ENCODE measurements at places on chromosomes 2 and 18. TPM values are rescaled to one million over a fixed set of nuclear protein-coding genes. Genes with fewer than 3 reads are reported as not detected.

DNA sequence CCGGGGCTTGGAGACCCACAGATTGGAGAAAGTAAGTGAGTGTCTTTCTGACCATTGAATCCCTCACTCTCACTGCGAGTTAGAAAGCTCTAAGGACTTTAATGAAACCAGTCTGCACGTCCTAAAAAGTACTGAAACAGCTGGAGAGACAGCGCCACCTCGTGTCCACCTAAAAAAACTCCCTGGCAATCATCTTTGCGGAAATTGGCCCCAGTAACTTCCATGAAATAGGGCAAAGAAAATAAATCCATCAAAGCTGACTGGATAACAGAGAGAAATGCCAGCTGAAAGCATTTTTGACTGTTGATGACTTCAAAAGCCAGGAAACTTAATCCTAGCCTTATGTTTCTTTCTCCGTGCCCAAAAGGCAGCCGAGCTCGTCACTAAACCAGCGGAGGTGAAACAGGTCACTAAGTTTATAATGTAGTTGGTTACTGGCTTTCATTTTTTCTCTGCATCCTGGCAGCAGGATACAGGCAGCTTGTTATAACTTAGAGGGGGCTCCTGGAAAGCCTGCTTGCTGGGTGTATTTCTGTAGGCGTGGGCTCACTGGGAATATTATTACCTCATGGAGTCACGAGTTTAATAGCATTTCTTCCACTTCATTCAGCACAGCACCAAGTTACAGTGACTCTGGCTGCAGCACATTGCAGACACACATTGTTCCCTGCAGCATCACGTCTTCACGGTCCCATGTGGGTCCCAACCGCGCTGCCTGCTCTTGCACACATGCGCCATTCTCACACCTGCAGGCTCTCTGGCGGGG, 266.5 kb downstream of the HRH4 start:
- DNase-seq = peak; percentile 77

DNA sequence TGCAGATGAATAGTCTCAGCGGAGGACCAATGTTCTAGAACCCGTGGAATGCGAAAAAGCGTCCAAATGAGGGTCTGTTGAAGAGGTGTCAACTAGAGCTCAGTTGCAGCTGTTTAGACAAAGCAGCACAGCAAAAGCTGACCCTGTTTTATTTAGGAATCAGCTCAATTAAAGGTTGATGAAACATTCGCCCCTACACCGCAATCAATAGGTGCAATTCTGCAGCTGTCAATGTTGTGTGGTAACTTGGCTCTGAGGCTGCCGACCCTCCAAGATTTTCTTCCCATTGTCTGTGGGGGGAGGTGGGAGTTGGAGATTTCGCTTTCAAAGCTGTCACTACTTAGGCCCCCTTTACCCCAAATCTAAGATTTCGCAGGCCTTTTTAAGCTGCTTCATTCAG, 330.0 kb downstream of the ETAA1 start:
- no peak for DNase-seq

DNA sequence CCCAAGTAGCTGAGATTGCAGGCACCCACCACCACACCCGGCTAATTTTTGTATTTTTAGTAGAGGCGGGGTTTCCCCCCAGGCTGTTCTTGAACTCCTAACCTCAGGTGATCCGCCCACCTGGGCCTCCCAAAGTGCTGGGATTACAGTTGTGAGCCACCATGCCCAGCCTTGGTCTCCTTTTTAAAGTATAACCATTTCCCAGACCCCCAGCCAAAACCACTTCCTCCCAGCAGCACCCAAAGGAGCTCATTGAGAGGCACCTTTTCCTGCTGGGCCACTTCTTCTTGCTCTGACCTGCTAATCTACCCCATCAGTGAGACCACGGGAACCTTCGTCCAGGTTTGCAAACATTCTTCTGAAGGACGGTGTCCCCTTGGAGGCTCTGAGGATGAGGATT, 69.9 kb downstream of the INPP5D start:
- DNase-seq = no peak

- DNase-seq = no peak
These were observed 53.9 kb downstream of the TMEM18 start for GRCh38 chr2:623130-623922.

DNA sequence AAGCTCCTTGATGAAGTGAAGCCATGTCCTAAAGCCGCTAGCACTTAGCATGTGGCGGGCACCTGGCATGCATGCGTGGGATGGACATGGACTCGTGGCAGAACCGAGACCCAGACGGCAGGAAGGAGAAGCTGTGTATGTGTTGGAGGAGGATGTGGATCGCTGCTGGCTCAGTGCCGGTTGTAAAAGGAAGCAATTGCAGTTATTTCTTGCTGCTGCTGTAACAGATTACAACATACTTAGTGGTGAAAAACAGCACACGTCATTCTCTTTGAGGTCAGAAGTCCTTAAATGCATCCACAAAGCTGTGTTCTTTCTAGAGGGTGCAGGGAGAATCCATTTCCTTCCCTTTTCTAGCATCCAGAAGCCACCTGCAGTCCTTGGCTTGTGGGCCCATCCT, 74.6 kb downstream of the AGAP1 start:
- no peak for DNase-seq

GRCh38 chr18:79367989-79368388, 27.7 kb upstream of the NFATC1 start:
- DNase-seq = no peak

GRCh38 chr2:207397917-207398655, 131.7 kb upstream of the CREB1 start:
- DNase-seq = no peak

GRCh38 chr18:44374966-44375365, 305.7 kb upstream of the SETBP1 start:
- no peak for DNase-seq

- DNase-seq = no peak
These were observed at the start of gene RFTN2 for GRCh38 chr2:197675246-197675645. Gene RFTN2, minus strand, starts transcription at chr2:197675587. Its CDS starts 129 bp downstream, at chr2:197675458.

DNA sequence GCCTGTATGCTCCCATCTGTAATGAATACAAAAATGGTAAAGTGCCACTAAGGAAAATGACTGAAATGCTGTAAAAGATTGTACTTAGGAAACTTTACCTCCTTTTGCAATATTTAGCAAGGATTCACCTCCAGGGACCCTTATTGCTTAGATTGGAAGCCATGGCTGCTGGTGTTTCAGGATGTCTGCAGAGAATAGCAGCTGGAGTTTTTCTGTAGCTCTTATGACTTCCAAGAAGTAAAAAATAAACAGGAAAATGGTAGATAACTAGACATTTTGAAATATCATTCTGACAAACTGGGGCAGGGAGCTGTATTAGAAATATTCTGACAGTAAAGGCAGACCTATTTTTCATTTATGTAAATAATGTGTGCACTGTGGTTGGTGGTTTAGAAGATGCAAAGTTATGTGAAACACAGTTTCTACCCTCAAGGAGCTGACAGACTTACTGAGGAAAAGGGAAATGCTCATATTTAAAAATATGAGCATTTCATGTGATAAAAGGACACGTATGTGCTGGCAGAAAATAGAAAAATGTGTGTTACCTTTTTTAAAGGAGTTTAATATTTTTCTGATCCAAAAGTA, 224.9 kb upstream of the BOD1L2 start:
- no peak for DNase-seq

DNA sequence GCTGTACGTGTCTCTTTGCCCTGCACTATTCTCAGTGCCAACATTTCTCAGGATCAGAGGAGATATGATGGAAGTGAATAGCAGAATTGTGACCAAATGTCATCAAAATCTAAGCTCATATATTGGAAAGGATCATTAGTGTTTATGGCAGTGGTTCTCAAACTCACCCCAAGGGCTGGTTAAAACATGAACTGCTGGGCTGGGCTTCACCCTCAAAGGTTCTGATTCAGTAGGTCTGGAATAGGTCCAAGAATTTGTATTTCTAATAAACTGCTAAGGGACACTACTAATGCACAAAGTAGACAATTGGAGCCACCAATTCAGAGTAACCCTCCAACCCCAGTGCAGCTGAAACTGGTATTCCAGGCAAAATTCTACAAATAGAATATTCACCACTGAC, 317.9 kb upstream of the UBE2E3 start:
- DNase-seq = no peak

- DNase-seq = no peak
These were observed 10.1 kb upstream of the ID2 start for GRCh38 chr2:8671802-8672201.

DNA sequence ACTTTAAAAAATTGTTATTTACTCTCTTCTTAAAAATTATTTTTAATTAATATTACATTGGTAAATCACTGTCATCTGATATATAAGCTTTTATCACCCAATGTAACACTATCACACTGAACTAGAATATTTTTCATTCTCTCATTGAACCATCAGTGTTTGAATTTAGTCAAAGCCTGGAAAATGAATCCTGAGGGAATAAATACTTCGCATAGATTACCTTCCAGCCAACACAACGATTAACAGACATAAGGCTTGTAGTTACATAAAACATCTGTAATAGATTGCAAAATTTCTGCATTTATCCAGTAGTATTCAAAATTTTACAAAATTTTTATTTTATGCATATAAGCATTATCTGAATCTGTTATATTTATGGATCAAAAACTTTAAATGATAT, 314.9 kb downstream of the ERBB4 start:
- DNase-seq = no peak

GRCh38 chr2:207663870-207664545, 38.8 kb upstream of the METTL21A start:
- no peak for DNase-seq

GRCh38 chr2:111100765-111101162, 19.9 kb upstream of the BCL2L11 start:
- DNase-seq = no peak

The TUBA4B gene
- not detected for total RNA-seq

The LYG1 gene
- total RNA-seq = 0.35 TPM

The OTOS gene
- not detected for total RNA-seq

The TCF7L1 gene
- total RNA-seq = 13.2 TPM

The EFHD1 gene
- total RNA-seq = not detected

Measured in endothelial cell of umbilical vein (primary cell).